Mammary epithelial cell (primary cell): ENCODE measurements at places on chromosomes 7 and 10. TPM values are rescaled to one million over a fixed set of nuclear protein-coding genes. Genes with fewer than 3 reads are reported as not detected.

- no peak for DNase-seq
Observed at GRCh38 chr10:88209231-88209630, 345.8 kb downstream of the PTEN start.

DNA sequence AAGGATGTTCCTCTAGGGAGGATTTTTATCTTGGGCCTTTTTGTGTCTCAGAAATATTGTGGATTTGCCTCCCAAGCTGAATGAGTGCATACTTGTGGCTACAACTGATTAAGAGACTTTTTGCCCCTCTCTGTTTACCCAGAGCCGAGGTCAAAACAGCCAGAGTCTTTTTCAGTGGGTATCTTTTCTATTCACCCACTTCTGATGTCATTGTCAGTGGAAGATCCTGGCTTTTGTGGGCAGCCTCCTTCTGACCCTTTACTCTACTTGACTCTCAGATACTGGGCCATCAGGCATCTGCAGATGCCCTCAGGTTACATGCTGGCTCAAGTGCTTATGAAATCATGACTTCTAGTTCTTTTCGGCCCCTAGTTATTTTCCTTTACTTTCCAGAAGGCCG is 19.6 kb upstream of the PIP4K2A start:
- no peak for DNase-seq

- no peak for DNase-seq
Observed at GRCh38 chr10:70744617-70745143, 40.5 kb downstream of the TBATA start.

GRCh38 chr10:44281089-44281613 is 103.7 kb downstream of the CXCL12 start:
- no peak for DNase-seq

Gene AOAH
- polyA plus RNA-seq: 0.05 TPM

Gene ETV1
- 14.6 TPM for polyA plus RNA-seq

Gene GPR15LG
- polyA plus RNA-seq: not detected

Gene CACNB2
- not detected for polyA plus RNA-seq

Gene ANKRD2
- polyA plus RNA-seq: 0.87 TPM
